ENCODE measurements at places on chromosomes 7 and 10.

- no peak for DNase-seq
Measured at GRCh38 chr10:12966067-12966466, 35.4 kb downstream of the CCDC3 start.

- DNase-seq = no peak
Measured at GRCh38 chr10:101467286-101467770, 113.4 kb downstream of the BTRC start.

DNA sequence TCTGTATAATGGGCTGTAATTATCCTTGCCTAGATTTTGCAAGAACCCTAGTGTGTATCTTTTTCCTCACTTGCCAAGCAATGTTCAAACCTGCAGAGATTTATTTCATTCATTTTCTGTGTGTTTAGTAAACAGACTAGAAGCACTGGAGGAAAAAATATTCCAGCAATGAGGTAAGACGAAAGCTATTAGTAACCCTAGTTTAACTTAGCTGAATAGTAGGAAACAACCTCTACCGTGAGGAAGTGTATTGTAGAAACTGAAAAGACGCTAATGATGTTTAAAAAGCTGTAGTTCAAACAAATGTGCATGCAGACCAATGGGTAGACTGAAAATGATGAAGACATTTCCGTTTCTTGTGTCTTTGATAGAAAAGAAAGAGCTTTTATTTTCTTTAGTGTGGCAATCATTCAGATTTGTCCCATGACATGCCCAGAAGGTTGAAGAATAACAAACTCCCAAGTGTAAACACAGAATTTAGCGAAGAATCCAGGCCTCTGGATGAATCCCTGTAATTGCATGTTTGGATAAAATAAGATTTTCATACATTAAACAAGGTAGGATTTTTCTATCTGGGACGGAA lies 20.7 kb downstream of the CAV1 start:
- DNase-seq = no peak

- no peak for DNase-seq
Measured at GRCh38 chr7:75048435-75049379, 24.9 kb downstream of the RCC1L start.
